ENCODE measurements at places on chromosomes 11 and 22.

GRCh38 chr22:45832180-45832579 is 144.8 kb downstream of the WNT7B start:
- no peak for DNase-seq

GRCh38 chr11:22491555-22492225 is 133.9 kb downstream of the FANCF start:
- no peak for DNase-seq

DNA sequence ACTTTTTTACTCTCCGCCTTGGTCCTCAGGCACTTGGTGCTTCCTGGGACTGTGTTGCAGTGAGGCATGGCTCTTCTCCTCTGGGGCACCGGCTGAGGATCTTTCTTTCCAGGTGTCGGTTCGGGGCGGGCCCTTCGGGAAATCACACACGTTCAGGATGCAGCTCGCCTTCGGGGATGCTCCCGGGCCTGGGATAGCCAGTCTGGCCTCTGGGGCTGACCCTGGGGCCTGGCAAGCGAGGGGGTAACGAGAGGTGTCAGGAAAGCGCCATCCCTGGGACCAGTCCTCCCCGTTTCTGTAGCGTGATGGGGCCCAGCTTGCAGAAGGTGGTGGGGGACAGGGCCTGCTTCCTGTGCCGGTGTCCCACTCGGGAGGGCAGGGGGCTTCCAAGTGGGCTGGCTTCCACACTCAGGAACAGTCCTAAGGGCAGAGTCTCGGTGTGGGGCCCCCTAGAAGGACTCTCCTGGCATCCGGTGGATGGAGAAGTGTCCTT is 53.6 kb downstream of the LRP5 start:
- no peak for DNase-seq

DNA sequence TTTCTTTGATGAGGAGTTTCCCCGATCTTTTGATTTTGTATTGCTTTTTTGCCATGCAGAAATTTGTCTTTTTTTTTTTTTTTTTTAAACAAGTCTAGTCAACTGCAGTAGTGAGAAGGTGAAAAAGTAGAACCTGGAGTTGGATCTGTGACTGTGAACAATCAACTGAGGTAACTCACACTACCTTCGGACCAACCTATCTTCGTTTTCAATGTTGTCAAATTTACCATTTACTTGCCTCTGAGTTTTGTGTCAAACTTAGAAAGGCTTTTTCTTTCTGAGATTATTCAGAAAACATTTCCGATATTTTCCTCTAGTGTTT is 20.5 kb downstream of the KLHL22 start:
- no peak for DNase-seq

DNA sequence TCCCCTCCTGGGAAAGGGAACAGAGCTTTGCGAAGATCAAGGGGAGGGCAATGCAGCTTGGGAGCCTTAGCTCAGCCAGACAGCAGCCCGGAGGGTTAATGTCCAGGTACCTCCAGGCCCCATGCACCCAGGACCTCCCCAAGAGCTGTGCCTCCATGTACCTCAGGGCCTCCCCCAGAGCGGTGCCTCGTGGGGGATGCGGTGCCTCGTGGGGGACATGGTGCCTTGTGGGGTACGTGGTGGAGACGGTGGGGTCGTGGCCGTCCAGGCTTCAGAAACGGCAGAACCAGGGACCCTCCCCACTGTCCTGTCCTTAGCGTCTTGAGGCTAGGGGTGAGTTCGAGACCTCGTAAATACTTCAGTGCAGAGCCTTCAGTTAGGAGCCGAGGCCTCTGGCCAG is 33.2 kb downstream of the BRSK2 start:
- no peak for DNase-seq

DNA sequence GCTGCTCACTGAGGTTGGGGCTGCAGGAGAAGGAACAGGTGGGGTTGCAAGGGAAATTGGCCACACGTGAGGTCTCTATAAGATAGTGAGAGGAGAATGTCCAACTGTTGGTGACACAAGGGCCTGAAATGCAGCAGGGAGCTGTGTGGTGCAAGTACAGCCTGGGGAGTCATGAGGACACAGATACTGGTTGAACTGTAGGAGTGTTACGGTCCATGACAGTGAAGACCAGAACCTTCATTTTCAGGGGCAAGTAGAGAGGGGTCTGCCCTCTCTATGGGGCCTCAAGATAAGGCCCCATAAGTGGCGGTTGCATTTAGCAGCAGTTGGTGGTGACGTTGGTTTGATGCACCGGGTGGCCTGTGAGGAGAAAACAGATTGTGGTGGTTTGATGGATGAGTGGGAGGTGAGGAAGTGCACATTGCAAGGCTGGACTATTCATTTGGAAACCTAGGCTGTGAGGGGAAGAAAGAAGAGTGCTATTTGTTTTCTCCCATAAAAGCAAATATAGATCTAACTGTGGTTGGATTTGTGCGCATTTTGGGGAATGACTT is 39.4 kb downstream of the MICAL2 start:
- DNase-seq, result no peak

DNA sequence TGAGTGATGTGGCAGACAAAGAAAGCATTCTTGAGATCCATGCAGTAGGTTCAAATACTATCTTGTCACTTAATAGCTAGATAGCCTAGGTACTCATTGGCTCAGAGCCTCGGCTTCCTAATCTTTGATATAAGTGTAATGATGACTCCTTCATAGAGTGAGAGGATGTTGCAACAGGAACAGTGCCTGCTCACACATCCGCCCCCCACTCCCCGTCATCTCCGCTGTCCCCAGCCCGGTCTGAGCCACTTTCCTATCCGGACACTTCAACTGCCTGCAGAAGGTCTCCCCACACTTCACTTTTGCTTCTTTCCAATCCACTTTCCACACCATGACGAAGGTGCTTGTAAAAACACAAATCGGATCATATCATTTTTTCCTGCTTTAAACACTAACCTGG is 128.8 kb downstream of the NTM start:
- DNase-seq, result no peak

- DNase-seq, result no peak
Observed at GRCh38 chr11:60989093-60989650, 17.7 kb downstream of the CD6 start.

DNA sequence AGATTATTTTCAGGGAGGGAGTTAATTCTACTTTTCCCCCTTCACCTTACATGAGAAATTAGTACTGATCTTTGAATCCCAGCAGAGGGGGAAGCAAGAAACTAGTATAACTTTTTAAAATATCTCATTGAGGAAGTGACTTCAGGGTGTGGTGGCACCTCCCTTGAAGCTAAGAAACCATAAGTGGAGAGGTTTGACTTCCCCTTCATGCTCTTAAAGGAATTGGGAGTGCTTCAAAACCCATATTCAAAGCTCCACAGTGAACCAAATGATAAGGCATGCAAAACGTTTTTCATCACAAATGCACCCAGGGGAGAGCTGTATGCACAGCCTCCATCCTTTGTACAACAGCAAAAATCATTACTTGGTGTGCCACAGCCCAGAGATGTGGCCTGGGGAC is 540 bp downstream of the MS4A14 start:
- DNase-seq, result no peak

DNA sequence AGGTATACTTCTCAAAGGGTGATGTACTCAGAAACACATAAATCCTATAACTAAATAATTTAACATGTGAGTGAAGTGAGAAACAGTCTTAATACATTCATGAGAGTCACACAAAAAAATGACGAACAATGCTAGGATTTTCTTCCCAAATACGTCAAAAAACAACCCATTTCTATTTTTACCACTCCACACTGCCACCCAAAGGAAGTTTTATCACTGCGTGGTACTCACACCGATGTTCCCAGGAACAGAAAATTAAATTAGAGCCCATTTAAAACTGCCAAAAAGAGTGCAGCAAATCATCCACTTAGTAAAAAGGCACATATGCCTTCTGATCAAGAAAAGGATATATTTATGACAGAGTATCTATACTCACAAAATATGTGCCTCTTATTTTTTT is 710.9 kb upstream of the FAT3 start:
- no peak for DNase-seq

- no peak for DNase-seq
Observed at GRCh38 chr11:19370100-19370861, 129.5 kb upstream of the E2F8 start.

- DNase-seq, result no peak
Observed at GRCh38 chr11:32266601-32267000, 168.7 kb downstream of the WT1 start.

DNA sequence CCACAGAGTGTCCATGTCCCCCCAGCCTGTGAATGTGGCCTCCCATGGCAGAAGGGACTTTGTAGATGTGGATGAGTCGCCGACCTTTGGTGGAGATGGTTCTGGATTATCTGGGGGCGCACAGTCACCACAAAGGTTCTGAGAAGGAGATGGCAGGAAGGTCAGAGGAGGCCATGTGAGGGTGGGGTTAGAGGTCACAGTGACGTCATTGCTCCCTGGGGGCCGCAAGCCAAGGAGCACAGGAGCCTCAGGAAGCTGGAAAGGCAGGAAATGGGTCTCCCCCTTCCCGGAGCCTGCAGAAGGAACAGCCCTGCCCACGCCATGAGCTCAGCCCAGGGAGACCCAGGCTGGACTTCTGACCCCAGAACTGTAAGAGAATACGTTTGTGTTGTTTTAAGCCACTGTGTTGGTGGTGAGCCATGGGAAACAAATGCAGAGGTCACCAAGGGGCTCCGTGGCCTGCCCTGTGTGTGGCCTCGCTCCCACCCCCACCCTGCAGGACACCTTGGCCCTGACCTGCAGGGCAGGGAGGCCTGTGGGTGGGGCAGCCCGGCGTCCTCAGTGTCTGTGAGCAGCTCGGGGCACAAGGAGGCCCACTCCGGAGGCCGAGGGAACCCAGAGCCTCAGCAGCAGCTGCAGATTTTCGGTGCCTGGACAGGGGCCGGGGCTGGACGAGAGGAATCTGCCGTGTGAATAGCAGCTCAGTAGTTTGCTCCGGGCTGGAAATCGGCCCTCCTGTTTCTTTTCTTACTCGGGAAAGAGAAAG is 32.1 kb downstream of the GRAMD4 start:
- DNase-seq, result no peak

DNA sequence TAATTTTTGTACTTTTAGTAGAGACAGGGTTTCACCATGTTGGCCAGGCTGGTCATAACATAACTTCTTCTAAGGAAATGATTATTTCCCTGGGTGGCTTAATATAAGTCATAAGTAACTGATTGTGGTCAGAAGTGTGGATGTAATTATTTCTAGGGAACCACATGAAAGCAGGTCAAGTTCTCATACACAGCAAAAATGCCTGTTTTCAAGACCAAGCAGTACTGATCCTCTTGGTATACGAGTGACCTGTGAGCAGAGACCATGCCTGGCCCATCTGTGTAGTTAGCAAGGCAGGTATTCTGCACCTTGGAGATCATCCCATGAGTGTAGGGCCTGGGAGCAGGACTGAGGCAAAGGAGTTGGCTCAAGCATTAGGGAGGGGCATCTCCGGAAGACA is 32.5 kb upstream of the NUCB2 start:
- no peak for DNase-seq

DNA sequence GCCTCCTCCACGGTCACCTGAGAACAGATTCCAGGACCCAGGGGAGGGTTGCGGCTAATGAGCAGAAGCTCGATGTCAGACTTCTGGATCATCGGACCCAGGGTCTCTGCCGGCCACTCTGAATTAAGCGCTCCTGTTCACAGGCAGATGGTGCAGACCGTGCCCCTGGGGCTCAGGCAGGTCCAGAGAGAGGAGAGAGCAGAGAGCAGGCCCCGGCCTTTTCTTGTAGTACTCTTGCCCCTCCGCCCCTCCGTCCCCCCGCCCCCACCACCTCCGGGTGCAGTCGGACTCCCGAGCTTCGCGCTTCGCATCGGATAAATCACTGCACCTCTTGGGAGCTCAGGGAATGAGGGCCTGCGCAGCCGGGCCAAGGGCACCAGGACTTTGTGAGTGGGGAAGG is 50.3 kb downstream of the RPS6KA4 start:
- no peak for DNase-seq

- DNase-seq, result no peak
Observed at GRCh38 chr22:33347002-33347401, 288.8 kb upstream of the SYN3 start.
